ENCODE measurements at places on chromosomes 5 and 9.

DNA sequence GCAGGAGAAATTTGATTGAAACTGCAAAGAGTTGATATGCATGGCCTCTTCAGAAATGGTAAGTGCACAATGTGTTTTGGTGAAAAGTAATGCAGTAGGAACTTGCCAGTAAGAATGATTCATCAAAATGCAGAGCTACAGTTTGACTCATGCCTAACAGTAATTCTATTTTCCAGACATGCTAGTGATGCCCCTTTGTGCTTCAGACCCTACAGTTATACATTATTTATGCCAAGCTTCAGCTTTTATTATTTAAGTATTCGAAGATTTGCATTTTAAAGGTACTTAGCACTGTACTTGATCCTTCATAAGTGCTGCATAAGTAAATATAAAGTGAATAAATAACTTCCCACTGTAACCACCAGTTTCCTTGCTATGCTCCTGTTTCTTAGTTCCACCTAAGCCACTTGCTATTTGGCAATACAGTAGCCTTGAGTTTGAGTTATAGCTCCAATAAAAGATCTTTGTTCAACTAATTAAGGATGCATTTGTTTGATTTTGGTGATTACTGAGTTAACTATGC lies 3.6 kb upstream of the SPATA31E1 start:
- no peak for DNase-seq

GRCh38 chr9:25261445-25261844 lies 416.8 kb downstream of the TUSC1 start:
- no peak for DNase-seq

GRCh38 chr9:131815970-131816873 lies 76.3 kb upstream of the RAPGEF1 start:
- DNase-seq = no peak

GRCh38 chr5:113047234-113047633 lies 70.6 kb downstream of the DCP2 start:
- DNase-seq = no peak

DNA sequence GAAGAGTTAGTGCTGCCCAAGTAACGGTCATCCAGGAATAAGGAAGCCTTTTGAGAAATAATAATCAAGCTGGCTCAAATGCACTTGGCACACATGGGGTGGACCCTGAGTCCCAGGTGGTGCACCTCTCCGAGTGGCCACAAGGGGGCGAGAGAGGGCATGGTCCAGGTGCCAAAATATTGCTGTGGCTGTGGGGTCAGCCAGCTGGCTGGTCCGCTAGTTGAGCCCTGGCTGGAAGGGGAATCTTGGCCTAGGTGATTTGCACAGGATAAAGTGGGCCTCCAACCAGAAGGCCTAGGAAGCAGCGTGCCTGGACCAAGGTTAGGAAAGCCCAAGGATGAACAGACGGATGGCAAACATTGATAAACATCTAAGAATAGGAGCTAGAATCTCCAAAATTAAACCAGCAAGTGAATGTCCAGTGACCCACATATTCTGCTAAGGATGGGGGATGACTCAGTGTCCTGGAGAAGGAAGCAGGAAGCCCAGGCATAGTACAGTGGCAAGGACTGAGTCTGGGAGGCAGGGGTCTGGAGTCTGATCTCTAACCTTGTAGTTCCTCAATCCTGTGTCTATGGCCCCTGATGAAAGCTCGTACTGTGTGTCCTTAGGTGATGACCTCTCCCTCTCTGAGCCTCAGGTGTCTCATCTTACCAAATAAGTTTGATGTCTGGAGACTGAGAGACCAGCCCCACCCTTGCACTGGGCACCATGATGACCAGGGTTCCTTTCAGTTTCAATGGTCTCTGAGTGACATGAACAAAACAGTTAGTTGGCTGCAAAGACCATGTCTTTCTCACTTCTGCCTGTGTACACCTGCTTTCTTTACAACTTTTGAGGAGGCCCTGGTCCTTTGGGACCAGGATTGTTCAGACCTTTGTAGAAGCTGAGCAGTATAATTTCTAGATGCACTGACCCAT lies 19.2 kb upstream of the SHB start:
- peak; percentile 27 for DNase-seq

- DNase-seq = no peak
Observed at GRCh38 chr5:138841531-138841930, 33.6 kb downstream of the LRRTM2 start.

GRCh38 chr5:45454114-45454513 lies 242.1 kb downstream of the HCN1 start:
- no peak for DNase-seq

DNA sequence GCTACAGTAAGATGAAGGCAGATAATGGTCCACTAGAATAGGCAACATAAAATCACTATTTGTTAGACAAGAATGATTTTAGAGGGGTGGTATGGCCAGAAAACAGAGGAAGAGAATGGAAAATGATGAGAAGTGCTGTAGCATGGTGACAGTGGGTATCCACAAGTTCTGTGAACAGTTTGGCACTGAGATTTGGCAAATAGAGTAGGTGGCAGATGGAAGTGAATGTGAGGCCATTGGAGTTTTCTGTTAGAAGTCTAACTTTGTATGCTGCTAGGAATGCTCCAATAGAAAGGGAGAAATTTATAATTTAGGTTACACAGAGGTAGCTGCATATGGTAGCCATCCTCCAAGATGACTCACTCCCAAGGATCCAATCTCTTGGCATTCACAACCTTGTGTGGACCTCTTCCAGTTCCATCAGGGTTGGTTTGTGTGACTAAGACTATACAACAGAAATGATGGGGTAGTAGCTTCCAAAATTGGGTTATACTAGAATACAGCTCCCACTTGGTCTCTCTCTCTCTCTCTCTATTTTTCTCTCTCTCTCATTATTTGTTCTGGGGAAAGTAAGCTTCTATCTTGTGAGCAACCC lies 646.9 kb upstream of the ZNF608 start:
- DNase-seq = no peak

DNA sequence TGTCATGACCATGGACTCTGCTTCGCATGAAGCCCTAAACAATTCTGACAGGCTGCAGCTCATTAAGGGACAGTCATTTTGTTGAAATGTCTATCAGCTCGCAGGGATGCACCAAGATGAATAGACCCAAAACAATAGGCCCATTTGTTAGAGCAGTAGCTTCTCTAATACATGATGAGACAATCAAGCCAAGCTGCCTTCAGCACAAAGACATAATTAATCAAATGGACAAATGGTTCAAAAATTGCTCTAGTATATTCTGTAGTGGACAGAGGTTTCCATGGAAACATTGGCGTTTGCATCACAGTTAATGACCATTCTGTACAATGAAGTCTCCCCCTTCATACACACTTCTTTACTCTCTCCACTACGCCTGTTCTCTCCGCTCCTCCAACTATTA lies 274.6 kb downstream of the ANXA1 start:
- no peak for DNase-seq

DNA sequence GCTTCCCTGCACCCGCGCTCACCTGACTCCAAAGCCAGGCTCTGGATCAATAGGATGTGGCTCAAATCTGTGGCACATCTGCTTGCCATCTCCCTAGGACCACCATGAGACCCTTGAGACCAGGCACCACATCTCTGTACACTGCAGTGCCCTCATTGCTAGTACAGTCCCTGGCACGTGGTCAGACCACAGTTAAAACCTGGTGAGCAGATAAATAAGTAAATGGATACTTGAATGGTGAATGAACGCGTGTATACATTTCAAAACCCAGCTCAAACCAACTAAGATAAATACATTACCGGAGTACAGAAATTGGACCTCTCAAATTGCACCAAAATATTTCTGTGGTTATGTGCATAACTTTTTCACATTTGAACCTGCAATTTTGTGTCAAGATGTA lies 221.2 kb upstream of the IRX4 start:
- no peak for DNase-seq

- DNase-seq = no peak
Observed at GRCh38 chr5:98050583-98050982, 722.9 kb upstream of the RGMB start.

- DNase-seq = no peak
Observed at GRCh38 chr9:79215821-79216220, 355.9 kb upstream of the TLE4 start.

GRCh38 chr9:2180704-2181103 lies 165.6 kb downstream of the SMARCA2 start:
- no peak for DNase-seq

DNA sequence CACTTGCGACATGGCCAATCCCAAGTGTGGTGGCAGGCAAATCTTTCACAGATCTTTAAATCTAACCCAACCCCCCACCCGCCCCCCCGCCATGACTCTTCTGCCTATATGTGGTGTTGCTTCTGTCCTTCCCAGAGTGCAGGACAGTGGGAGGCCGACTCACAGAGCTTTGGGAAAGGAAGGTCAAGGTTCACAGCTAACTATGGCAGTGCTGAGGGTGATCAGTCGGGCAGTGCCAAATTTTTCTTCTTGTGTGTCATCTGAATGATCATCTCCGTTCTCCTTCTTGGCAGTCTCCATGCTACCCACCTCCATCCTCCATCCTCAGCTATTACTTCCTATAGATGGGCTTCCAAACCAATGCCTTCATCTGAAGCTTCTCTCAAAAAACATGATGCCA lies 129.0 kb upstream of the NFIB start:
- DNase-seq = no peak

- DNase-seq = no peak
Observed at GRCh38 chr5:179839328-179840256, 18.9 kb downstream of the SQSTM1 start.

- DNase-seq = no peak
Observed at GRCh38 chr5:177295924-177296323, 7.6 kb downstream of the RAB24 start.

GRCh38 chr9:95511616-95511931 lies 5.2 kb downstream of the PTCH1 start:
- no peak for DNase-seq

DNA sequence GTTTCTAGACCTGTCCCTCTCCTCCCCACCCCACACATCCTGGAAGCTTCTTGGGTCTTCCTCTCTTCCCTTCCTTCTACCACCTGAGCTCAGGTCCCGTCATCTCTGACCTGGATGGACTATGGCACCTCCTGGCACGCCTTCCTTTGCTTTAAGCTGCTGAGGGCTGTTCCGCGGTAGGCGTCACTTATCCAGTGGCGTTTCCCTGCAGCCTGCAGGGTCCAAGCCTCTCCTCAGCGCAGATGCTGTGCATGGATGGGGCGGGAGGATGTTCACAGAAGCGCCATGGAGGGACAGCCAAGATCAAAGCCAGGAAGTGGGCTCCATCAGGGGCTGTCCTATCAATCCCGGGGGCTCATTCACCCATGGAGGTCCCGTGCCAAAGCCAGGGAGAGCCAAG lies 23.8 kb upstream of the CNOT6 start:
- no peak for DNase-seq

DNA sequence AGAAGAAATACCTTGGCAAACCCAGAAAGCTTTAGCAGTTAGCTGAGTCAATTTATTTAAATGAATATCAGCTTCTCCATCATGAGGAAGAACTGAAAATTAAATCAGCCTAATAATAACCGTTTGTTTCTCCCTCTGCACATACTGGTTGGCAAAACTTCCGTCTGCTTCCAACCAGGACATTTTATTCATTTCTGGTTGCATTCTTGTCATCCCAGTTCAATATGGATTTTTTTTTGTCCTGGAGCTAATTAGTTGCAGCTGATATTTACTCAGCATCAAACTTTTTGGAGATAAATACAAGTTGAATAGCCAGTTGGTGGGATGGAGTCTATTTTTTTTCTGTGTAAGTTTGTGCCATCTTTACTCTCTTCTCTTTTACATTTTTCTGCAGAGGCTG lies 126.5 kb upstream of the GDNF start:
- no peak for DNase-seq

DNA sequence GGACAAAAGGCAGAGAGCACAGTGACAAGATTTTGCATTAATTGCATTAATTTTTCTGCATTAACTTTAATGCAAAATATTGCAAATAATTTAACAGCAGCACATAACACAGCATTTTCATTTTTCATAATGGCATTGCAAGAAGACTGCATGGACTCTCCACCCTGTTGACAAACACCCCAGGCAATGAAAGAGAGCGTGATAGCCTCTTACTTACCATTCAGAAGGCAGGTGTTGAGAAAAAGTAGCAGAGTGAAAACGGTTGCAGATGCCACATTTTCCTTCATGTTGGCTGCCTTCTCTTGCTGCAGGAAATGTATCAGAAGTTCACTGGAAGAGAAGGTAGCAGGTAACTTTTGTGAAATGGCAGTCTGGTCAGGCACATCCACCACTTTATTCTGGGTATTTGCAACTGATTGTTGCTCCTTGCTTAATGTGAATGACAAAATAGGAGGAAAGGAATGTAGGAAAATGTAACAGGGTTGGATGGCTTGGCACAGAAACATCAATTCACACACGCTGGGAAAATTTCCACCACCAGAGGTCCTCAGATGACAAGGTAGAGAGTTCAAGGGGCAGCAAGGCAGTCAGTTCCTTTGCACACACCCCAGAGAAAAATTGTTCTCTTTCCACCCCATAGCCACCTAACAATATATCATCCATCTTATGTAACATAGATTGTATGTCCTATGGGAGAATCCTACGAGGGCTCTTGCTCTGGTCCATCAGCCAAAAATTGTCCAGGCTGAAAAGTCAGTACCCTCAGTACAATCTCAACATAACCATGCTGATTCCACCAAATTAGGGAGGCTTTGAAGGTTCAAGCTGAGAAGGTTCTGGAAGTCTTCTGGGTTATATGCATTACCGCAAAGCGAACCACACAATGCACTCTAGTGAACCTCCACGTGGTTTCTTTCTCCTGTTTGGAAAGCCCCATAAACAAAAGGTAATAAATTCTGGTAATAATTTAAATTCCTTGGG lies 41.9 kb upstream of the AGXT2 start:
- peak; percentile 14 for DNase-seq

DNA sequence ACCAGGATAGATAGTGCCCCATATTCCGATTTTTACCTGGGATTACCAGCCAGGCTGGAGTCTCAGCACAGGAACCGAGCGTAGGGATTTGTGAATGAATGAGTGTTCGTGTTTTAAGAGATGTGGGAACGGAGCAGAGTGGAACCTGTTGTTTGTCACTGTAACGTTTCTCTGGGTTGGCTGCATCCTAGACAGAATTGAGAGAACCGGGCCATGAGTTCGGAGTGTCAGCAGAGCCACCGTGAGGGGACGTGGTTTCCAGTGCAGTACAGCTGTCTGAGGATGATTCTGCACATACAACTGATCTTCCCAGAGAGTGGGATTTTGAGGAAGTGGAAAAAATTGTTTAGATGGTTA lies 1.2 kb downstream of the PDE8B start:
- no peak for DNase-seq

DNA sequence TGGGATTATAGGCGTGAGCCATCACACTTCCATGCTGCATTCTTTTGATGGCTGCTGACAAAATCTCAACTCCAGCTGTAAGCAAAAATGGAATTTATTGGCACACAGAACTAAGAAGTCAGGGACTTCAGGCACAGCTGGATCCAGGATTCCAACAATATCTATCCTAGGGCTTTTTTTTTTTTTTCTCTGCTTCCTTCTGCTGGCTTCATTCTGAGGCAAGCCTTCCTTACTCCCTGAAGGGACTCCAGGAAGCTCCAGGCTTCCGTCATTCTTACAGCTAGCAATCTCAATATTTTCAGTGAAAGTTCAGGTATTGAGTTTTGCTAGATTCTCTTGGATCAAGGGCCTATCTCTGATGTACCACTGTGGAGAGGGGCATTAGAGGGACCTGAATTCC lies 66.1 kb downstream of the GALNT12 start:
- DNase-seq = no peak

Data from activated naive CD8-positive, alpha-beta T cell treated with anti-CD3 and anti-CD28 coated beads, Interleukin-2, amount 50 U/mL, for 16 hours (primary cell).